ENCODE measurements at places on chromosomes 1 and 21.
A peak's percentile ranks its signal among the peaks of the same experiment; 100 is the strongest.

DNA sequence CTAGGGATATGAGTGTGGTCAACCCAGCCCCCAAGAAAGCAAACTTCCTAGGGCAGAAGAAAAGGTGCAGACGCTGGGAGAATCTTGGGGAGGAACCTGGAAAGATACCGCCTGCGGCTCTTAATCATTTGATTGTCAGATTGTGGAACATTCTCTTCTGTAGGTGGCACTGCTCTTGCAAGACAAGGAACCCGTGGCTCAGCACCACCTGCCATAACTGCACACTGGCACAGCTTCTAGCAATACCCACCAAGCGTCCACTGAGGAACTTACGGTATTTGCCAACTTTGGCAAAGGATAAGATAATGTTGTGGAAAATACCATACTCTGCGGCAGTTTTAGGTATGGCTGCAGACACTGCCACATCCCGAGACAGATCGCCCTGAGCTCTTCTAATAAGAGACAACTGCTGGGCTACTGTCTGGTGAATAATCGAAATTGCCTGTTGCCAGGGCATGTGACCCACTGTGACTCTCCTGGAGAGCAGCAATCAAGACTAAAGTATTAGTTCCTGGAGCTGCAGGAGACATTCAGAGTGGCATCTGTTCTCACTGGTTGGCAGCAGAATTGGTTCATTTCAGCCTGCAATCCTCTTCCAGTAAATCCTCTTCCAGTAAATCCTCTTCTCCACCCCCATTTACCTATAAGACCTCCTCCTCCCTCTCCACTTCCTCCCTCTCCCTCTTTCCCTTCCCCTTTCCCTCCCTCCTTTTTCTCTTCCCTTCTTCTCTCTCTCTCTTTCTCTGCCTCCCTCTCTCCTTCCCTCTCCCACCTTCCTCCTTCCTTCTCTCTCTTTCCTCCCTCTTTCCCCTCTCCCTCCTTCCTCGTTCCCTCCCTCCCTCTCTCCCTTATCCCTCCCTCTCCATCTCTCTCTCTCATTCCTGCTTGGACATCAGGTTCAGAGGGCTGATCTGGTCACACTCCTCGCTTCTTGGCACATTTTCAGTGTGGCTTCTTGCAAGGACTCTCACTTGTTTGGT is 49.7 kb upstream of the B3GALT5 start:
- no peak for DNase-seq

GRCh38 chr1:225449261-225449660 is 21.4 kb upstream of the LBR start:
- peak; percentile 91 for DNase-seq

GRCh38 chr1:245752561-245752960 is 597.8 kb downstream of the KIF26B start:
- no peak for DNase-seq

DNA sequence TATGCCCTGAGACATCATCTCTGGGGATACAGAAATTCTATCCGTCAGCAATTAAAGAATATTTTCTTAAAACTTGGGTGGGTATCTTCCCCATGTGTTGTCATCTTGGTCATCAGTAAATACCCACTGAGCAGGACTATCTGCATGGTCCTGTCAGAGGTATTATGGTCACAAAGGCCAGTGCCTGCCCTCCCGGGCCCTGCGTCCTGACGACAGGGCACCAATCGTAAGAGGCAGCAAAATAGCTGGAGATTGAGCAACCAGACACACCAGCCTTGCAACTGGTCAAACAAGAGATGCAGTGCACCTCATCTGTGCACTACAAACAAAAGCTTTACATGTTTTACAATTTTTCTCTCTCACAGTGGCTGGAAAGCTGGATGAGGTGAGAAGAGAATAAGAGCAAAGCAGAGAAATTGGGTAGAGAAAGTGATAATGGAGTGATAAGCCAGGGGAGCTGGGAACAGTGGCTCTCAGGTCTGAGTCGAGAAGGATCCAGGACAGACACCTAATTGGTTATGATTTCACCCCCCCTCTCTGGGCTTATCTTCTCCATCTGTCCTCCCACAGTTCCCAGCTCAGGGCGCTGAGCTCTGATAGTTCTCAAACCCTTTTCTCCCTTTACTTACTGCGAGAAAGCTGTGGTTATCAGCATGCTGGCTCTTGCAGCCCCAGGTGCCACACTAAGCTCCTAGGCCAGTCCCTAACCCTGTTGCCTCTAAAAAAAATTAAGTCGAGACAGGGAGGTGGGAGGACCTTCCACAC is 8.8 kb upstream of the SRP9 start:
- DNase-seq = no peak

DNA sequence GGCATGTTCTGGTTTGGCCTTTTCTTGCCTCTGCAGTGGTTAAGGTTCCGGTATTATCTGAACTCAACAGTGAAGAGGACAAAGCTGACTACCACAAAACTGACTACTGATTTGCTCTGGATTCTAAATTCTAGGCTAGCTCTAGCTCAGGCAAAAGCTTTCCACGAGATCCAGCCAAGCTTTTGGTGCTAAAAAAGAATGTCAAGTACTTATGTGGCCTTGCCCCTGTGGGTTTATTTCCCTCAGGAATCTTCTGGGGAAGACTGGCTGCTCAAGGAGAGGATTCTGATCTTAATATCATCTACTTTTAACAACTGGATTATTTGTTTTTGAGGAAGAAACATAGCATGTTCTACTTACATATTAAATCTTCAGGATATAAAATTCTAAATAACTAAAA is 26.1 kb upstream of the MTMR11 start:
- peak; percentile 18 for DNase-seq

GRCh38 chr1:221841983-221842335 is 100.1 kb upstream of the DUSP10 start:
- no peak for DNase-seq

DNA sequence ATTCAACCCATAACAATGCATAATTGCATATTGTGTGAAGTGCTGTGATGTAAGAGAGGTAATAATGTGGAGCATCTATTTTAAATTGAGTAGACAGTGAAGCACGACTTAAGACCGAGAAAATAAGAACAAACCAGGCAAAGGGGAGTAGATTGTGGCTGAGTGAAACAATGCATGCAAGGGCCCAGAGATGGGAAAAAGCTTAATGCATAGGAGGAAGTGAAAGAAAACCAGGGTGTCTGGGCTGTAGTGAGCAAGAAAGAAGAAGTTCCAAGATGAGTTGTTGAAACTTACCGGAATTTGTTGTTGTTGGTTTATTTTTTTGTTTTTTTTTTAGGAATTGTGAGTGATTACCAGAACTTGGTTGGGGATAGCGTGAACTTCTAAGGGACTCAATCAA is 104.7 kb downstream of the SNX7 start:
- no peak for DNase-seq

- peak; percentile 97 for DNase-seq
These were observed 39.9 kb upstream of the ABCA4 start for GRCh38 chr1:94160811-94161210.

DNA sequence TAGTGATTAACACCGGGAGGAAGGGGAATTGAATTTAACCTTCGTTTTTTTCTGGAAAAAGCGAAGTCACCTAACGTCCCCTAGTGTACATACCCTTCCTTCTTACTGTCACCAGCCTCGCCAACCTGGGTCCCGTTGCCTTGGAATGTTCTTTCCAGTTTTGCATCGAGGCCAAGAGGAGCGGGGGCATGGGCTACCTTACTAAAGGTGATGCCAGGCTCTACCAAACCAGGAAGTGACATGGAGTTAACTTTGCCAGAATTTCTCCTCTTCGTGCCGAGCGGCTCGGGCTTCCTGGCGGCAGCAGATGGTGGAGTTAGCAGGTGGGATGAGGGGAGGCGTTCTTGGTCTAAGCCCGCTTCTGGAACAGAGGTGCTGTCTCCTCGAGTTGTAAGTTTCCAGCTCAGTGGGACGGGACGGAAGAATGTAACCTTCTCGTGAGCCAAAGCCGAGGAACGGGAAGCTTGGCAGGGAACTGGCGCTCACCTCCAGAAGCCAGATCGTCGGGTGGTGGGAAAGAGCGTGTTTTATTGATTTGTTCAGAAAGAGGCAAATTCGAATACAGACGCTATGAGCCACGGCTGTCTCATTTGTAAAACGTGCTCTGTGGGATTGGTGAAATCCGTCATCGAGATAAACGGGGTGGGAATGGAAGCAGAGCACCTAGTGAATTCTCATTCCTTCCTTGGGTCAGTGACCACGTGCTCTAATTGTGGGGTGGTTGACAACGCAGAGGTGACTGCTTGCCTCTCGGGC is 486 bp downstream of the NIPAL3 start:
- DNase-seq = peak; percentile 61

DNA sequence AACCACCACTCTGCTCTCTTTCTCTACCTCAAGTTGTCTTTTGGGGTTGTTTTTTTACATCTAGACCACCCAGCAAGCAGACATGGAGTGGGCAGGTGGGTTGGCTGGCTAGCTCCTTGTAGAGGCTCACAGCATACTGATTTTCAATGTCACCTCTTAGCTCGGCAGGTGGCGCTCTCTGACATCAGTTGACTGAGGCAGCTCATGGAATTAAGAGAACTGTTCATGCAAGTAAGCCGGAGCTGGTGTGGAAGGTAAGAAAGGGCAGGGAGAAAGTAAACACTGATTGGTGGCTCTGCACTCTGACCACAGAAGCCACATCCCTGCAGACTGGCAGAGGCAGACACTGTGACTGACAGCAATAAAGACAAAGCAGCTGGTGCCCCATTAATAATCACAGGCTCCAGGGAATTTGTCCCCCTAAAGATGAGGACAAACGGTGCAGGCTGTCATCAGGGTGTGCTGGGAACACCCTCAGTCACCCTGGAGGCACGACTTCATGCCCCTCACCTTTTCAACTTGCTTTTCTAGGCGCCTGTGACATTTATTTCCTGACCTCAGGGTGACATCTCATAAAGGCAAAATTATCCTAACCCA is 226.8 kb downstream of the LMX1A start:
- DNase-seq = peak; percentile 54

DNA sequence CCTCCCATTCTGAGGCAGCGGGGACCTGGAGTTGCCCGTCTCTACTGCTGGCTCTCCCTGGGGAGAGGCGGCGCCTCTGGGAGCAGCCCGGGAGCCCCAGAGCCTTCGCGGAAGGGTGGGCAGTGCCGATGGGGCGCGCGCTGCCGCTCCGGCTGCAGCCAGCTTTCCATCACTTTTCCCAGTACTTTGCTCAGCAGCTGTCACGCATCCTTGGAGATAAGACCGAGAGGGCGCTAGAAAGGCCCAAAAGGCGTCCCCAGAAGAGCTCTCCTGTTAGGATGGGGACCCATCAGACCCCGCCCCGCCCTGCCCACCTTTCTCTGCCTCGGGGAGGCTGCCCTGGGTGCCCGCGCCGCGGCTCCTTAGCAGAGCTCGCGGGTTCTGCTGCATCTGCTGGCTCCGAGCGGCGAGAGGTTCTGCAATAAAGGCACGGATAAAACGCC is 534 bp downstream of the KCNH1 start:
- DNase-seq = peak; percentile 55

- no peak for DNase-seq
These were observed 75.0 kb downstream of the CEP350 start for GRCh38 chr1:180029524-180030135.

- no peak for DNase-seq
These were observed 289.7 kb upstream of the NRIP1 start for GRCh38 chr21:15354516-15354915.

DNA sequence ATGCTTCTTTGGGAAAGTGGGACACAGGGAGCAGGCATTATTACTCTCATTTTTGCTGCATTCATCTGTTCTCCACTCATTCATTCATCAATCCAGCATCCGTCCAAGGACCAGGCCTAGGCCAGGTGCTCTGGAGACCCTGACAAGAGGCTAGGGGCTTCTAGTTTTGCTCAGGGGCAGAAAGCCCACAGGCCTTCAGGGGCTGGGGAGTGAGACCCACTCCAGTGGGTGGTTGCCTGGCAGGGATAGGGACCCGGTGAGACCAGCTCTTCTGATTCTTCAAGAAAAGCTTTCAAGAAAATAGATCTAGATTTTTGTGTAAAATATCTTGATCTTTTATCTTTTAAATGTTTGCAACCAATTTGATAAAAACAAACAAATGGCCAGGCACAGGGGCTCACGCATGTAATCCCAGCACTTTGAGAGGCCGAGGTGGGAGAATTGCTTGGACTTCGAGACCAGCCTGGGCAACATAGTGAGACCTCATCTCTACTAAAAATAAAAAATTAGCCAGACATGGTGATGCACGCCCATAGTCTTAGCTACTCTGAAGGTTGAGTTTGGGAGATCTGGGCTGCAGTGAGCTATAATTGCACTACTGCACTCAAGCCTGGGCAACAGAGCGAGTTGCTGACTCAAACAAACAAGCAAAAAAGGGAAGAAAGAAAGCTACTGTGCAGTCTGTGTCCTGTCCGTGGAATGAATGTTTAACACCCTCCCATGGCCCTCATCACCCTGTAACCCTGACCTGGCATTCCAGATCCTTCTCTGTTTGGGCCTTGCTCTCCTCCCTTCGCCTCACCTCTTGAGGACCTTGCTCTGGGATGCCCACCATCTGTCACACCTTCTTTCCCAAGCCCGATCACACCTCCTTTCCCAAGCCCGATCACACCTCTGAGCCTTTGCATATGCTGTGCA is 17.3 kb upstream of the LRP8 start:
- DNase-seq = no peak

DNA sequence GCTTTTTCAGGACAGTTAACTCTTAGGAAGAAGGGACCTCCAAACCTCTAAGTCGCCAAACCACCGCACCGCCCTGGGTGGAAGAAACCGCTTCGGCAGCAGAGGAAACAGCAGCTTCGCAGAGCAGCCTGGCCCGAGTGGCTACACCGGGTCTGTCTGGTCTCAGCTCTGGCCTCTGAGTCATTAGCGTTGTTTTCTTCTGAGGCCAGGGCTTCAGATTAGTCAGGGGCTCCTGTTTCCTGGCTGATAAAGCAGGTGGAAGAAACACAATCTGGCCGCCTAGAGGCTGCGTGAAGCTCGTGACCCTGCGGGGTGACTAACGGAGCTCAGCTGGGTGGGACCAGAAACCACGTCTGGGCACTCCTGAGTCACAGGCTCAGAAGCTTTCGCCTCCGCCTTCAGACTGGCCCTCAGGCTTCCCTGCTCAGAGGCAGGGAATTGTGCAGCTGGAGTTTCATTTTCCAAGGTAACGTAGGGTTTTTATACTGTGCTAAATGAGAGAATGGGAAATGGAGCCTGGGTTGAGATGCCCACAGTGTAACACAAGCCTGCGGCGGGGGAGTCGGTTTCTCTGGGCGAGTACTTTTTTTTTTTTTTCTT is 44.9 kb downstream of the CHAF1B start:
- DNase-seq = peak; percentile 100

GRCh38 chr1:73637264-73637663 is 560.7 kb downstream of the LRRIQ3 start:
- DNase-seq = no peak

- DNase-seq = no peak
These were observed 1242.1 kb downstream of the PLA2G4A start for GRCh38 chr1:188070848-188071247.

DNA sequence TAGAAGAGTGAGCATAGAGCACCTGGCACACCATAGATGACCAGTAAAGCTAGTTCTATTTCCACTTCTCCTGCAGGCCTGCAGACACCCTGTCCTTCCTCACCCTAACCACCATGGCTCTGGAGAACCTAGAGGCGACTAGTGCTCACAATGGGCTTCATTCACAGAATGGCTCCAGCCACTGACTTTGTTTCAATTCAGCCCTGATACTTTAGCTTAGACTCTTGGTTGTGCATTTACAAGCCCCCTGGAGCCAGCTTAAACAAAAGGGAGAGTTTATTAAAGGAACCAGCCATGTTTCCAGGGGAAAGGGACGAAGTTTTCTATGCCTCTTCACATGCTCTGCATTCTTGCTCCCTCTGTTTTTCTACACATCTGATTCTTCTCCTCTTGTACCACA is 123.7 kb downstream of the NAV1 start:
- no peak for DNase-seq
